ENCODE measurements at places on chromosomes 1 and 21.

DNA sequence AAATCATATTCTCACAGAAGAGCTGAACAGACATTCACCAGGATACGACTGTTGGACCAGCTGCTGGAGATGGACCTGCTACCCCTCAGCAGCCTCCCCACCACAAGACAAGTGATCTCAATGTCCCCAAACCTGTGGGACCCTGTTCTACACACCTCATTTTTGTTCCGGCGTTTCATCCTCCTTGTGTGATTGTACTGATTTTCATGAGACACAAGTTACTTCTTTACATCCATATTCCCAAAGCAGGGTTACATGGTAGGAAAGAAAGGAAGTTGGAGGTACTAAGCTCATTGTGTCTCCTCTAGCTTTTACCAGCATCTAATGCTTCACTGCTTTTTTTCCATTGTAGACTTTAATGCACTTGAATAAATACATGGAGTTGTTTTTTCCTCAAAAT lies 8.7 kb downstream of the ADAMTS1 start:
- DNase-seq = no peak

DNA sequence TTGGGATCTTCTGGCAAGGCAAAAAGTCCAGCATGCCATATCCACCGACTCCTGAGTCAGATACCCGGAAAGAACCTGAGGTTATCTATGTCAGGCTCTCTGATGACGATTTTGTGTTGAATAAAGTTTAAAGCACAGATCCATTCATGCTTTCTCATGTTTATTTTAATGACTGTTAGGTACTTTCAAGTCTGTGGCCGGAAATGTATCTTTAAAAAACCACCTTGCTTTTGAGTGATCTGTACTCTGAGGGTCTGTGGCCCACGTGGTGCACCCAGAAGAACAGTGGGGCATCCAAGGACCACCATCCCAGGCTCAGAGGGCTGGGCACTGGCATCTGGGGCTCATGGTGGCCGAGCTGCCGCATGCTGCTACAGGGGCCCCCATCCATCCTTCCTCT lies 30.1 kb upstream of the VASH2 start:
- DNase-seq = no peak

GRCh38 chr21:42544544-42544943 lies 30.9 kb downstream of the SLC37A1 start:
- DNase-seq = peak; percentile 24

GRCh38 chr1:201480231-201481003 lies 11.4 kb upstream of the PHLDA3 start:
- DNase-seq = peak; percentile 91

- DNase-seq = no peak
These were observed 66.0 kb downstream of the TMEM200B start for GRCh38 chr1:29057700-29058099.

DNA sequence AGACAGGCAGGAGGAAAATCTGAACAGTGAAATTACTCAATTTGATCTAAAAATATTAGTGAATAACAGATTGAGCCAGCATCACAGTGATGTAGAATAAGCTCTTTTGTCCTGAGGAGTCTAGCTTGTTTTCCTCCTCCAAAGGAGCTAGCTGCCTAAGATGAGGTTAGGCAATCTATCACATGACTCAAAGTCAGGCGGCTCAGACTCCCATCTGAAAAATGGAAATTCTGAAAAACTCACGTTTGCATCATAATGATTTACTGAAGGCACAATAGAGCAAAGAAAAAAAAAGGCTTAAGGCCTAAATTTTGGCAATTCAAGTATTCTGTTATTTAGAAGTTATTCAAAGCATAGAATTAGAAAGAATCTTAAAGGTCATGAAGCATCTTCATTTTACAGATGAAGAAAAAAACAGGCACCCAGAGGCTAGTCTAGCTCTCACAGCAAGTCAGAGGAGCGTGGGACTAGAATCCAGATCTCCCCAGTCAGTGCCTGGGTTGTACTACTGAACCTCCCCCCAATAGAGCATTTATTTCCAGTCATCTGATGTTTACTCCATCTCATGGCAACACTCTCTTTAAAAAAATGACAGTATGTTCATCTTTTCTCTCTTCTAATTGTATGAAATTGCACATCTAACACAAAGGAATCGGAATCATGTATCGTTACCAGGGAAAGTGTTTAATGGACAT lies 62.5 kb upstream of the ATF3 start:
- DNase-seq = no peak

GRCh38 chr1:6785728-6786505 lies 663 bp downstream of the CAMTA1 start:
- peak; percentile 51 for DNase-seq
